Stimulated activated CD8-positive, alpha-beta memory T cell treated with anti-CD3 and anti-CD28 coated beads, Interleukin-2, amount 100 ng/mL, for 1 hour (primary cell): ENCODE measurements at places on chromosomes 5 and 9.

GRCh38 chr9:76891874-76892273, 14.0 kb downstream of the PRUNE2 start:
- no peak for DNase-seq

DNA sequence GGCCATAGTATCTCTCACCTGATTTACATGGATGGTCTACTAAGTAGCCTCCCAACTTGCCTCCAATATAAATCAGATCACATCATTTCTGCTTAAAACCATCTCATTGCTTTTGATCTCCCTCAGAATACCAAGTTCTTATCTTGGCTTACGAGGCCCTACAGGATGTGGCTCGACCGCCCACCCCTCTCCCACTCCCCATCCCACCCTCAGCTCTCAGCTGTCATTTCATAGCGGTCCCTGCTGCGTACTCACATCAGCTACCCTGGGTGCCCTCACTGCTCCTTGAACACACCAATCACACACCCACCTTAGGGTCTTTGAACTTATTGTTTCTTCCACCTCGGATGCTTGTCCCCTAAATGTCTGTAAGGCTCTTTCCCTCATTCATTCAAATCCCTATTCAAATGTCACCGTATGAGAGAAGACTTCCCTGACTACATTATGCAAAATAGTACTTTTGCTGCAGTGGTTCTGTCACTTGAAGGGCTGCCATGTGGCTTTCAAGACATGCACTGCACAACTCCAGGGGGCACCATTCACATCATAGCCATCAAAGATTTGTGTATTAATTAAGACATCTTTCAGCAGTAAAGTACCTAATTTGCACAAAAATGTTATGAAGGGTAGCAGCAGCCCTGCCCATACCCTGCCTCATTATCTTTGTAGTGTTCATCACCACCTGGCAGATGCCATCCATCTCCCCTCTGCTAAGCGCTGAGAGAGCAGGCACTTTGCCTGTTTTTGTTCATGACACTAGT, 171.1 kb downstream of the ENC1 start:
- no peak for DNase-seq

GRCh38 chr5:78797936-78798672, 149.5 kb upstream of the LHFPL2 start:
- no peak for DNase-seq

DNA sequence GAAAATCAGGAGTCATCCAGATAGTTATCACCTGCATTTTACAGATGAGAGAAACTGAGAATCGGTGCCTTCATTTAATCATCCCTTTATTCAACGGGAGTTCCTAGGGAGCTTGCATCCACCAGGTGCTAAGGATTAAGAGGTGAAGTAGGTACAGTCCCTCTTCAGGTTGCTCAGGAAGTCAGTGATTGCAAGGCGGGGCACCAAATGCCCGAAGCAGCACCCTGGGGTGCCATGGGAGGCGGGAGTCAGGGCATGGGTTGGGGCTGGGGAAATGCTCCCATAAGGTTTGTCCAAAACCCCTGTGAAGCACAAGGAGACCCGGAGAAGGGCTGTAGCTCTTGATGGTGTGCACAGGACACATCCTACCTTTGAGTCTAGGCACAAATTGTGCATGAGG, 98.8 kb upstream of the KLF4 start:
- no peak for DNase-seq
